Stimulated activated CD8-positive, alpha-beta memory T cell treated with anti-CD3 and anti-CD28 coated beads, Interleukin-7, amount 100 ng/mL, for 1 hour (primary cell): ENCODE measurements at places on chromosomes 5 and 9.

GRCh38 chr5:145598983-145599382 is 236.2 kb downstream of the PRELID2 start:
- no peak for DNase-seq

DNA sequence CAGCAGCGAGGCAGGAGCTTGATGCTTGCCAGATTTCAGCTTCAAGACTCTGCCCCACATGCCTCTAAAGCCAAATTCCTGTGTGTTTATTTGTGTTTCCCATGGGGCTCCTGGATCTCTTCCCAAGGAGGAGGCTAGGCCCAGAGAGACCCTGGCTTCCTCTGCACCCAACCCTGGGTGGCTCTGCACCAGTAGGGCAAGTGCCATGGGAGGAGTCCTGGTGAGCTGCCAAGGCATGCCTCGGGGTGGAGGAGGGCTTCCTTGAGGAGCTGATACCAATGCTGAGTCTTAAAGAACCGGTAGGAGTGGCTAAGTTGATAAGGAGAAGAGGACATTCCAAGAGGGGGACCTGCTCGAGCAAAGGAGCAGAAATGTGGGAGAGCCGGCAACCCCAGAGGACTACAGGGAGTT is 6.8 kb upstream of the TIFAB start:
- DNase-seq, result no peak

- DNase-seq, result no peak
Observed at GRCh38 chr5:3489239-3489843, 106.3 kb upstream of the IRX1 start.

DNA sequence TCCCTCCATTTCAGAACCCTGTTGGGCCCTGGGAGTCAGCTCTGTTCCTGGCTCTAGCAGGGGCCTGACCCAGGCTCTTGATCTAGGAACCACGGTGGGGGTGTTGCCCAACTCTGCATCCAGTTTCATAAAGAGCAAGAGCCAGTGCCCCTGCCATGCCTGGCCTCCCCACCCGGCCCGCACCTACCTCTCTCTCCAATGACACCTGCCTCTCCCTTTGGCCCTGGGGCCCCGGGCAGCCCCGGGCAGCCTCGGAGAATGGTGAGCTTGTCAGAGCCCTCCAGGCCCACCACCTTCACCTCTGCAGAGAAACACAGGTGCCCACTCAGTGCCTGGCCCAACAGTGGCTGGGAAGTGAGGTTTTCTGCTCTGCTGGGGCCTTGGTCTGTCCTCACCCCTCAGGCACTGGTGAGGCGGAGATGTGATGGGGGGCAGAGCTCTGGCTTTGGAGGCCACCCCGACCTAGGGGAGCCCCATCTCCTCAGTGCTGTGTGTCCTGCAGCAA is 1.5 kb downstream of the FCN1 start:
- no peak for DNase-seq

DNA sequence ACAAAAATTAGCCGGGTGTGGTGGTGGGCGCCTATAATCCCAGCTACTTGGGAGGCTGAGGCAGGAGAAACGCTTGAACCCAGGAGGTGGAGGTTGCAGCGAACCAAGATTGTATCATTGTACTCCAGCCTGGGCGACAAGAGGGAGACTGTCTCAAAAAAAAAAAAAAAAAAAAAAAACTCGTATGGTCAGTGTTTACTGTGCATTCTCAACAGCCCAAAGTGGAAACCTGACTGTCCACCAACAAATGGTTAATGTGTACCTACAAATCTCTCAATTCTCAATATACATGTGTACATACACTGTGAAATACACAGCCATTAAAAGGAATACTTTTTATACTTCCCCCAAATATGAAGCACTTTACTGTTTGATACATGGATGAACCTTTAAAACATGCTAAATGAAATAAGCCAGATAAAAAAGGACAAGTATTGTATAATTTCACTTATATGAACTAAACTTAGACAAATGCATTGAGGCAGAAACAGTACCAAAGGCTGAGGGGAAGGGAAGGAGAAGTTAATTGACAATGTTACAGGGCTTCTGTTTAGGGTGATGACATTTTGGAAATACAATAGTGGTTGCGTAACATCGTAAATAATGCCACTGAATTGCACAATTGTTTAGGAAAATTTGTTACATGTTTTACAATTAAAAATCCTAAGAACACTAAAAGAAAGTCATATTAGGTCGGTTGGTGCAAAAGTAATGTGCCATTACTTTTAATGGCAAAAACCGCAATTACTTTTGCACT is 16.5 kb downstream of the DNAJA1 start:
- no peak for DNase-seq

- no peak for DNase-seq
Observed at GRCh38 chr5:109486200-109486804, 76.5 kb upstream of the PJA2 start.

DNA sequence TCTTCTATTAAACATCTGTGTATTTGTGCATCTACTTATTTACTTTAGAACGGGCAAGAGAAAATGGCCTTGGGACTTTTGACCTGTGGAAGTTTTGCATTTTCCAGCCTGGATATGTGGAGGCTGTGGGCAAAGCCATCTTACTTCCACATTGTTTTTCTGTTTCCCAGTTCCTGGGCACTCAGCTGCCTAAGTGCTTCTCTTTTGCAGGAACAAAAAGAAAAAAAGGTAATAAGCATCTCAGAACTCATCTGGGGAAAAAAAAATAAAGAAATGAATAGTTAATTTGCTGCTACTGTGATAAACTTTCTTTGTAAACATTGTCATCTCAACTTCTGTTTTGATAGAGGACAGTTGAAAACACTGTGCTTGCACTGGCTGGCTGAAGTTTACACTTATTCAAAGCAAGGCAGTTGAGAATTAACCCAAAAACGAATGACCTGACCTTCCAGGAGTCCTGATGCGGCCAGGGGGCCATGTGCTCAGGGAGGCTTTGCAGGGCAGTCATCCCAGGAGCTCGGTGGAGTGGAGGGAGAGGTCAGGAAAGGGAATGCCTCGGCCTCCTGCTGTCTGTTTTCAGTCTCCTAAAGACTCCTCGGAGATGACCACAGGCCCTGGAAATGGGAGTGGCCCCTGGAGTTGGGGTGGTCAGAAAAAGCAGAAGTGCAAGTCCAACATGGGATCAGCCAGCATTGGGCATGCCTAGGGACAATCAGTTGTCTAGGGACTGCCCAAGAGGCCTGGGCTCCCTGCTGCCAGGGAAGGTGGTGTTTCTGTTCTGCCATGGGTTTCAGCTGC is 75.5 kb downstream of the RAI14 start:
- DNase-seq, result no peak

- DNase-seq, result no peak
Observed at GRCh38 chr5:66728049-66728448, 131.9 kb downstream of the MAST4 start.

DNA sequence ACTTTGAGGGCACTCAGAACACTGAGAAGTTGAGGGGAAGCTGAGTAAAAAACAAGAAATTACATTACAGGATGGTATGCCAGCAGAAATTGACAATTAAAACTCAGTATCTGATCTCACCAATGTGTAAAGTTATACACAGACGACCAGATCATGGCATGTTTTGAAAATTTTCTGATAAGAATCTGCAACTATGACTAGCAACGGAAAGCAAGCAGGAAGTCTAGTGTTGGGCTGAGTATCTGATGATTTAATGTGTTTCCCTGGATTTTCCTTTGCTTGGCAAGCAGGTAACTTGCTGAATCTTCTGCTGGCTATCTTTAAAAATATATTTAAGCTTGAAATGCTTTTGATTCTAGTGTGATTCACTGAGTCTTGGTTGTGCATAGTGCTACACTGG is 5.2 kb upstream of the GCNT4 start:
- DNase-seq, result no peak

DNA sequence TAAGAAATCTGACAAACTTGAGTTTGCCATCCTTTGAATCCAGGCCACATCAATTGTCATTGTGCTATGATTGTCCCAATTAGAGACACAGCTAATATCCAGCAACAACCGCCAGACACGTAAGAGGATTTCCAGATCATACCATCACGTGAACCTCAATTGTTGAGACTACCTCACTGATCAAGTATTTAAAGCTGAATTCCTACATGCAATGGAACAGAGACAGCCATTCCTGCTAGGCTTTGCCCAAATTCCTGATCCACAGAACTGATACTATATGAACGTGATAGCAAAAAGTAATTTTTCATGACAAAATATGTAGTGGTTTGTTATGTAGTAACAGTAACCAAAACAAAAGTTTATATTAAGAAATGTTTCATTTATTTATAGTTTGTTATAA is 657.7 kb downstream of the PRR16 start:
- no peak for DNase-seq

GRCh38 chr9:94983552-94983951 is 257.1 kb downstream of the AOPEP start:
- no peak for DNase-seq

DNA sequence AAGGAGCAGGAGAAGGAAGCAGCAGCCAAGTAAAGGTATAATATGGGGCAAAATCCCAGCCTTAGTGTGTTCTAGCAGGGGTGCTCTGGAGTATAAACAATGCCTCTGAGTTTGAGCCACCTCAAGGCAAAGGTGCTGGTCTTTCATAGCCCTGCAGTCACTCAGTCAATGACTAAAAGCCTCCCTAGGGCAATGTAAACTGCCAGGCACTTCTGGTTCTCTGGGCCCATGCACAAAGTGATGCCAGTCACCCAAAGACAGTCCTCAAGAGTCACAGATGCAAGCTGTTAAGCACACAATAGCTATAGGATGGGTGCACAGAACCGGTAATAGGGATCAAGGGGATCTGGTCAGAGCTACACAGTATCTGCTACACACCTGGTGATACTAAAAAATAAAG is 12.6 kb downstream of the ZBTB5 start:
- no peak for DNase-seq

- no peak for DNase-seq
Observed at GRCh38 chr5:87948486-87948885, 320.2 kb downstream of the TMEM161B start.

GRCh38 chr9:15512204-15512603 is 1.4 kb upstream of the PSIP1 start:
- DNase-seq, result no peak

DNA sequence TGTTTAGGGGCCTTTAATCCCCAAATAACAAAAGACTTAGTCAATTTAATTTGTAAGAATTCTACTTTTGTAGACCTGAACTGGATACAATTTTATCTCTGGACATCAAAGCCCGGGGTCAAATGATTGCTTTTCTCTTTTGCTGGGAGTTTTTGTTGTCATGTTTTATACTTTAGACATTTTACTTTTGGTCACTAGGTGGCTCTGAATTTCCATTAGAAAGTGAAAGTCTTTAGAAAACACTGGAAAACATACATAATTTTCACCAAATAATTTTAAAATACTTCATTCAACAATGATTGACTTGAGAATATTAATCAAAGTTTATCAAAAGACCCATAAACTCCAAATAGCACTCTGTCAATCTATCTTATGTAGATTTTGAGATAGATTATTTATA is 2.8 kb upstream of the PCA3 start:
- no peak for DNase-seq

DNA sequence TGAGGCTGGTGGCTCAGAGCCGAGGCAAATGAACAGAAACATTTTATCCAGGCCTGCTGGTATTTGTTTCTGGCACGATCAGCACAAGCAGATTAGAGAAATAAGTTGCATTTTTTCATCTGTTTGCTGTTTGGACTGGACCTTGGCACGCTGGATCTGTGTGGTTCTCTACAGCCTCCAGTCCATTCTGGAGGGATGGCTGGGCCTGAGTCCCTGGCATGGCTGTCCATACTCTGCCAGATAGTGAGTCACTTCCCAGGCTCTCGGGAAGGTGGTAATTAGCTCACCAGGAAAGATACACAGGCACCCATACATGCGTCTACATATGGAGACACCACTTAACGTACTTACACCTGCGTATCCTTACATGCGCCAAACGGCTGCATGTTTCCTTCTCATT is 78.6 kb downstream of the SPRY4 start:
- DNase-seq, result no peak

GRCh38 chr9:28135549-28135948 is 562.3 kb upstream of the C9orf72 start:
- DNase-seq, result no peak

- no peak for DNase-seq
Observed at GRCh38 chr5:154313360-154314017, 123.0 kb downstream of the GALNT10 start.

DNA sequence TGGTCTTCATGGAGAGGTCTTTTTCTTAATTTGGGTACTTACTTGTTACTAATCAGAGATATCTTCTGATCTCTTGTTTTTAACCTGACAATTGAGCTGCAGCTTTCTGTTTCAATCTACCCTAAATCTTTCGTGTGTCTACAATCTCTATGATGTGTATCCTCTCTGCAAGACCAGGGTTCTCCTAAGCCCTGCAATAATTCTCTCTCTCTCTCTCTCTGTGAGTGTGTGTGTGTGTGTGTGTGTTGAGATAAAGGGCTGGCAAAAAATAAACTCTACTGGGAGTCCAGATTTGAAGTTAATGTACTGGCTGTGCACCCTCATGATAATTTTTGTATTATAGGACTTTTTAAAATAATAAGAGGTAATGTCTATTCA is 57.8 kb upstream of the FBXL7 start:
- no peak for DNase-seq

DNA sequence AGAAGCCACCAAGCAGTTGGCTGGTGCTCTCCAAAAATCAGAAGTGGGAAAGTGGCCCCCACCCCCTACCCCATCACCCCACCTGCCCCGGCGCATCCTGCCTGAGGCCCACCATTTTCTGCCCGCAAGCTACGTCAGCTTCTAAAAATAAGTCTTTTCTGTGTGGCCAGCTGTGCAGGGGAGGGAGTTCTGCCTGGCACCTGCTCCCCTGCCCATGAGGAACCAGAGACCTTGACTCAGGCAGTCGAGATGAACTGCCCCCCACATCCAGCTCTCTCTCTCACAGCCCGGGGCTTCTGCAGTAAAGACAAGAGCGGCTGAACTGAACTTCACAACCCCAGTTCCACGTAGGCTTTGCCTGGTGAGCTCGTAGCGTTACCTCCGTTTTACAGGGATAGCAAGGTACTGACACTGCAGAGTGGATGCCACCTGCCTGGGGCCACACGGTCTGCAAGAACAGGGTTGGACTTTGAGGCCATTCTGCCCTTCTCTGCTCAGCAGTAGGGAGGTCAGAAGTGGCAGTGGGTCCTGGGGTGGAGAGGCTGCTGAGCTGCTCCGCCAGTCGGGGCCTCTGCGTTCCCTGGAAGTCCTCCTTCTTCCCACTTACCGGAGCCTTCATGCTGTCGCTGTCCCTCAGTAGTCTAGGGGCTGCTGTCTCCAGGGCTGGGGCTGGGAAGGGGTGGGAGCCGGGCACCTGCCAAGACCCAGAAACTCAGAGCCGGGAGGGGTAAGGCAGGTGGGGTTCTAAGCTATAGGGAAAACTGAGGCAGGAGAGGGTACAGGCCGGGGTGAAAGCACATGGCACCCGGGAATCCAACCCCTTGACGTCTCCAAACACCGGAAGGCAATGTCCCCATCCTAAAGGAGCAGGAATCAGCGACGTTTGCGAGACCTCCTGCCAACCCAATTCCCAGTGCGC is 781 bp downstream of the ST6GALNAC4 start:
- DNase-seq, result no peak
